Stimulated activated CD4-positive, alpha-beta T cell treated with anti-CD3 and anti-CD28 coated beads, Interleukin-1b, Interleukin-23, amount 100 ng/mL, for 24 hours (primary cell): ENCODE measurements at places on chromosomes 2 and 18.

DNA sequence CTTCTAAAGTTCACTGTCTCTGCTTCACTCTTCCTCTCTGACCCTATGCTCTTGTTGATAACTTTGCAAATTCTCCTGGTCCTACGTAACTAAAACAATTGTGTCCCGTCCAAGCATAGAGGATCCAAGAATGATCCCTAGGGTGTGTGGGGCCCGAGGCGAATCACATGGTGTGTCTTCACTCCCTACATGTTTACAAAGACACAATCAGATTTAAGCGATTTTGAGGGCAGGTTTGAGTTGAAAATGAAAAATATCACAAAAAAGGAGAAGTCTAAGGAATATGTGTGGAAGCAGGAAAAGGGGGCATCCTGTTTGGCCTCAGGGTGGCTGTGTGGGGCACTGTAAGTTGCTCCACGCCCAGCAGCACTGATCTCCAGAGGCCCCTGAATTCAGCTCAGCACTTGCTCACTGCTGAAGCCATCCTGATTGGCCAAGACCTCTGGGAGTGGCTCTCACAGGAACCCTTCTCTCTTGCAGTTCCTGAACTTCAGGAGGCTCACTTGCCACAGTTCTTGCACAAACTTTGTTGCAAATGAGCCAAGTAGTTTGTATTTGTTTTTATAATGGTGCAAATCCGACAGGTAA, 363.6 kb downstream of the ZNF521 start:
- no peak for DNase-seq

GRCh38 chr2:240051697-240052096, 1.6 kb downstream of the OR6B3 start:
- no peak for DNase-seq

DNA sequence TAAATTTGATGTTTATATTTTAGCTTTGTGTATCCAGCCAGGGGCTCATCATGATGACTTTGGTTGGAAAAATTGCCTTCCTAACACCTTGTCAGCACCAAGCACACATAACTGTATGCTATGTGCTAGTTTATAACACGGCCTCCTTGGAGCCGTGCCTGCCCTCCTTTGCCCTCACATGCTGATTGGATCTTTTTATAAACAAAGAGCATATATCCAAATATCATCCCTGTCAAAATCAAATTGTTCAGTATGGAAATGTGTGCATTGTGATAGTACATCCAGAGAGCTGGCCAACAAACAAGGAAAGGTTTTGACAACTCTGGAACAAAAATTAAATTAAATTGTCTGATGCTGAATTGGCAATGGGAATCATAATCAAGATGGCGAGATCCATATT, 241.5 kb downstream of the DCDC2C start:
- no peak for DNase-seq

GRCh38 chr2:180015951-180016709, 9.0 kb upstream of the CWC22 start:
- no peak for DNase-seq

DNA sequence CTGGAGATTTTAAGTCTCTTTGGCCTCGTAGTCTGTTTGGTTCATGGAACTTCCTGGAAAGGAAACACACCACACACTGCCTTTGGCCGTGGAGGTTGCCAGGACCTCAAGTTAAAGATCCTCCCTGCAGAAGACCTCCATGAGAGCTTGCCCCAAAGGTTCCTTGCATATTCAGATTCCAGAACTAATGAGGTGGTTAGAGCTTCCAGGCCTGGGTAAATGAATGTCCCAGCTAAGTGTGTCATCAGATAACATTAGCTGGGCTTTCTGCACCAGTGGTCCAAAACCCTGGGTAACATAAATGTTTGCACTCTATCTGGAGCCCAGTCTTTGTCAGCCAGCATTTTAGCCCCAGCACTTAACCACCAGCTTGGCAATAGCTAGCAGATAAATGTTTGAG, 122.1 kb upstream of the EML6 start:
- no peak for DNase-seq

DNA sequence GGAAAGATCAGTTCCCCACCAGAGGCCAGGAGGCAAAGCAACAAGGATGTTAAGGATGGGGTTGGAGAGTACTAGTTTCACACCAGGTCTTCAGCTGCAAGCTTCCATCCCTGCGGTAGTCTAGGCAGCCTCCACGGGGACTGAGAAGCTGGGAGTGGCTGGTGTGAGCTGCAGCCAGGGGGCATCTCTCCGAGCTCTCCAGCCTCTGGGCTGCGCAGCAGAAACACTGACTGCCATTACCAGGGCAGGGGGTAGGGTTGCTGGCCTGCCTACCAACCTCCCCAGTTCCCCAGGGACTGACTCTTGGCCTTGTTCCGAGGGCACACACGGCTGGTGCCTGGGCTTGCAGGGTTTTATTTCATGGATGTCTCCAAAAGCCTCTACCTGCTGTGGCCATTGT, 15.9 kb downstream of the GATA6 start:
- DNase-seq, result no peak
